Epithelial cell of alveolus of lung (primary cell): ENCODE measurements at places on chromosomes 2 and 18. TPM values are rescaled to one million over a fixed set of nuclear protein-coding genes. Genes with fewer than 3 reads are reported as not detected.

The MYCN gene
- 0.32 TPM in 1 of 2 replicates, not detected in the other for total RNA-seq

The DNMT3A gene
- total RNA-seq, result 8.4 and 12.2 TPM in 2 replicates

The MROH2A gene
- not detected in 2 replicates for total RNA-seq

The REG3A gene
- not detected in 2 replicates for total RNA-seq

The FAP gene
- total RNA-seq, result 15.5 and 118 TPM in 2 replicates

The EPB41L3 gene
- 19.7 and 44.6 TPM in 2 replicates for total RNA-seq

The ACTG2 gene
- total RNA-seq, result 3.5 and 53.9 TPM in 2 replicates

The RBM45 gene
- 11.0 and 11.6 TPM in 2 replicates for total RNA-seq

The VIL1 gene
- total RNA-seq, result not detected in 2 replicates

The CCDC121 gene
- total RNA-seq, result 0.40 and 1.8 TPM in 2 replicates

The TXNDC9 gene
- 45.7 and 60.2 TPM in 2 replicates for total RNA-seq

The IHH gene
- total RNA-seq, result 0.32 TPM in 1 of 2 replicates, not detected in the other

The IL1F10 gene
- not detected in 2 replicates for total RNA-seq

The KLHL30 gene
- 0.32 TPM in 1 of 2 replicates, not detected in the other for total RNA-seq

The BOLA3 gene
- total RNA-seq, result 30.9 and 89.6 TPM in 2 replicates

The SPDYA gene
- total RNA-seq, result 0.13 TPM in 1 of 2 replicates, not detected in the other

The MARCO gene
- total RNA-seq, result not detected in 2 replicates

The VSNL1 gene
- 0.26 TPM in 1 of 2 replicates, not detected in the other for total RNA-seq

The OSR1 gene
- 8.4 and 18.8 TPM in 2 replicates for total RNA-seq

The LOXHD1 gene
- total RNA-seq, result not detected in 2 replicates

The CSRNP3 gene
- 0.91 and 1.0 TPM in 2 replicates for total RNA-seq

The COL3A1 gene
- 1,834 and 2,433 TPM in 2 replicates for total RNA-seq

The CXCR1 gene
- not detected in 2 replicates for total RNA-seq

The SOX11 gene
- 9.6 and 21.8 TPM in 2 replicates for total RNA-seq

The FEV gene
- not detected in 2 replicates for total RNA-seq

The POTEJ gene
- total RNA-seq, result not detected in 2 replicates
